ENCODE measurements at places on chromosomes 13 and 19.

GRCh38 chr13:50512474-50513299 lies 330.8 kb downstream of the DLEU7 start:
- DNase-seq, result no peak

DNA sequence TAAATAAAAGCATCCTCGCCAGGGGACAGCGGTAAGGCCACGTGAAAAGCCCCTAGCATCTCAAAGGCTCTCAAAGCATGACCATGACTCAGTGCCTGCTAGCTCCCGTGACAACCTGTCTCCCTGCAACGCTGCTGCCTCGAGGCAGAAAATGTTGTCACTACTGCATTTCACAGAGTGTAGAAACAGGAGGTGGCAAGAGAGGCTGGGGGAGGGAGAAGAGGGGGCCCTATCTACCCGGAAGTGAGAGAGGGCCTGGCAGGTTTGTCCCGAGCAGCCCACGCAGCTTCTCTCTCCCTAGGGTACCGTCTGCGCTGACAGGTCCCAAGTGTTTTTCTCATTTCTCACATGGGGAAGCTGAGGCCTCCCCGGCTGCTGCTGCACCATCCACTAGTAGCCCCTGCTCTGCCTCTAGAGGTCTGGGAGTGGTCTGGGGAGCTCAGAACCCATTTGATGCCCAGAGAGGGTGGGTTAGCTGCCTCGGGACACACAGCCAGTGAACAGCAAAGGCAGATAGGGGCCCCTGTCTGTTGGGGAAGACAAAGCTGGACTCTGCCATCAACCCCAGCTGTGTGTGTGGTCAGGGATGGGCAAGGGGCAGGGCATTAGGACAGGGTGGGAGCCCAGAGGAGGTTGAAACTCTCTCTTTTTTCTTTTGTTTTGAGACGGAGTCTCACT lies 3.7 kb downstream of the TINCR start:
- no peak for DNase-seq

- DNase-seq, result no peak
These were observed 714 bp downstream of the PLPP2 start for GRCh38 chr19:290372-291005.

DNA sequence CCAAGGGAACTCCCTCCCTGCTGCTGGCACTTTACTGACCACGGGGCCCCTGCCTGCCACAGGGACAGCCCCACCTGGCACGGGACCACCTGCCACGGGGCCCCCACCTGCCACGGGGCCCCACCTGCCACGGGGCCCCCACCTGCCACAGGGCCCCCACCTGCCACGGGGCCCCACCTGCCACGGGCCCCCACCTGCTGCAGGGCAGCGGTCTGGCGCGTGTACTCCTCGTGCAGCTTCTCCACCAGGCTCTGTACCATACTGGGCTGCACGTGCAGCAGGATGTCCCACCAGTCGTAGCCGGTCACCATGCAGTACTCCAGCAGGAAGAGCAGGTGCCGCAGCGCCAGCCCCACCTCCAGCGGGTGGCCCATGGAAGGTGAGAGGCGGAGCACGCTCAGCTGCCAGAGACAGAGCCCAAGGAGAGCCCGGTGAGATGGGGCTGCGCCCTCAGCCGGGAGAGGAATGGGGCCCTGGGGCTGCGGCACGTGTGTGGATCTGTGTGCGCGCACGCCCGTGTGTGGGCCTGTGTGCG lies 16.1 kb downstream of the MED16 start:
- DNase-seq, result no peak

DNA sequence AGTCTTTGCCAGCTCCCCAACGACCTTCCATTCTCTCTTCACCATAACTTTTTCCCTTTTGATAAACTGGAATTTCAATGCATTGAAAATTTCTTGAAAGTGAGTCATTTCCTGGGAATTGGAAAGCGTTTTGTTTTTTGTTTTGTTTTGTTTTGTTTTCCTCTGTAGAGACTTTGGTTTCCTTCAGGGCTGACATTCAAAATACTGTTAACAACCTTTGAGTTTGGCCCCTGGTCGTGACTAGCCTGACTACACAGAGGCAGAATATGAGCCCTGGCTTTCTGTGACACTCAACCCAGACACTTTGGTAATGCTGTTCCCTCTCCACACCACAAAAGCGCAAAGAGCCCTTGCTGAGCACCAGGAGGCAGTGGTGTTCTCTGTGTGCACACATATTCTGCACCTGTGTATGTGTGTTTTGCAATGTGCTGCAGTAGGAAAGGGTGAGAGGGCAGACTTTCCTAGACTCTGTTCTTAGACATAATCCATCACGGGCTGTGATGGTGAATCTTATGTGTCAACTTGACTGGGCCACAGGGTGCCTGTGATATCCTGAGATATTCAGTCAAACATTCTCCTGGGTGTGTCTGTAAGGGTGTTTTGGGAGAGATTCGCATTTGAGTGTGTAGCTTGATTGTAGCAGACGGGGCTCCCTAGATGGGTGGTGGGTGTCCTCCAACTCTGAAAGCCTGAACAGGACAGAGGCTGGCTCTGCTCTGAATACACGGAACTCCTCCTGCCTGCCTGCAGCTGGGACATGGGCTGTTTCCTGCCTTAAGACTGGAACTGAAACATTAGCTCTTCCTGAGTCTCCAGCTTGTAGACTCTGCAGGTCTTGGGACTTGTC lies 29.5 kb upstream of the ANKRD10 start:
- no peak for DNase-seq

- no peak for DNase-seq
These were observed 4.2 kb upstream of the ZSCAN4 start for GRCh38 chr19:57664269-57665127.

GRCh38 chr13:39941911-39942551 lies 286.6 kb downstream of the COG6 start:
- DNase-seq, result no peak

- no peak for DNase-seq
These were observed 4.8 kb downstream of the LILRB5 start for GRCh38 chr19:54252243-54252642.

DNA sequence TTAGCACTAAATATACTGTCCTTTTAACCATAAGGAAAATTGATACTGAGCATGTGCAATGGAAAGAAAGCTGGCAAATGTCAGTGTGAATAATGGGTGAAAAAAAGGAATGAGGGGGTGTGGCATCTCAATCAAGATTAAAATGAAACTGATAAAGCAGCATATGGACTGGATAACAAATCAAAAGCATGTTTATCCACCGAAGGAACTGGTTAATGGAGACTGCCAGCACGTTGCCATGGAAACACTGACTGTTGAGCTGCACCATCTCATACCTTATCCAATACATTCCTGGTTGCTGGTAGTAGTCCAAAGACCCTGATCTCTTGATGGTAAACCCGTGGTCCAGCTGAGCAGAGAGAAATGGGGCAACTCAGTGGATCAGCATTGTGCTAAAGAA lies 311.4 kb upstream of the MAB21L1 start:
- no peak for DNase-seq

- peak; percentile 35 for DNase-seq
These were observed 19.0 kb downstream of the MRPS12 start for GRCh38 chr19:38949580-38950367.

DNA sequence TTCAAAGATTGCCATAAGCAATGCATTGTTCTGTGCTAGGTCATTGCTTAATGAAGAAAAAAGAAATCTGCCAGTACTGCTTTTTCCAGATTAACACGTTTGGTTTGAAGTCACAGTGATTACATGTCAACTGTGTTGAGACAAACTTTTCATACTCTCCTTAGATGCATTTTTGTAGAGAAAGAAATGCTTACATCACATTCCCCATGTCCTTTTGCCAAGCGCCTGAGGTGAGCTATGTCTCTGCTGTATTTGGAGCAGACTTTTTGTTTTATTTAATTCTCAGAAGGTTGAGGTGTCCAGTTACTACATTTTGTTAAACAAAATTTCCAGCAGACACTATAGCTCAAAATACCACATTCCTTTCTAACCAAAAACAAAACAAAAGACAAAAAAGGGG lies 16.2 kb downstream of the LACC1 start:
- no peak for DNase-seq

DNA sequence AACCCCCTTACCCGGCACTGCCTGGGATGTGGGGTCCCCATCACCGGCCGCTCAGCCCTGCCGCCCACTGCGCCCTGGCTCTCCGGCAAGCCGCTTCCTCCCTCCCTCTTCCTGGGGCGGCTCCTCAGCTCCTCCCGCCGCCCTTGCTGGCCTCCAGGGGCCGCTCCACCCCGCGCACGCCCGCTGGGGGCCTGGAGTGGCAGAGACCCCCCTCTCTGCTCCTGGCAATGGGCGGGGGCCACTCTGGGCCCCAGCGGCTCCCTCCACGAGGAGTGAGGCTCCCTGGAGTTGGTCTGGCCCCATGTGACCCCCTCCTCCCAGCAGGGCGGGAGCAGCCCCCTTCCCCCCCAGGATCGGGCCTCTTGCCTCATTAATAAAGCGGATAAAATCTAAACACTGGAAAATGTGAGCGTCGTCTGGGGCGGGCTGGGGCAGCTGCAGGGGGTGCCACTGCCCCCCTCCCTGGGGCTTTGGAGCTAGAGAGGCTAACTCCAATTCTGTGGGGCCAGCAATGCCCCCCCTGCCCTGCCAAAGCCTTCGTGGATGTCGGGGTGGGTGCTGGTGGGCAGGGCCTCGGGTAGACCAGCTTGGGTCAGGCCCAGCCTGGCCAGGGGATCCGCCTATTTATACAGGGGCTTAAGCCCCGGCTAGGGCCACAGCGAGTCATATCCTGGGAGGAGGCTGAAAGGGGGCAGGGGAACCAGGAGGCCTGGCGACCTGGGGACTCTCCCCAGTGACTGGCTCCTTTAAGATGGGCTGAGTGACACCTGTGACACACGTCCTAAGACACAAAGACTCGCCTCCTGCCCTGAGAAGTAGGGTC lies at the start of gene PTGER1:
Gene PTGER1 (minus strand): TSS at position 104 of the 823 bp plus-strand sequence. CDS start 1,034 bp downstream, outside the sequence.
- DNase-seq, result no peak

DNA sequence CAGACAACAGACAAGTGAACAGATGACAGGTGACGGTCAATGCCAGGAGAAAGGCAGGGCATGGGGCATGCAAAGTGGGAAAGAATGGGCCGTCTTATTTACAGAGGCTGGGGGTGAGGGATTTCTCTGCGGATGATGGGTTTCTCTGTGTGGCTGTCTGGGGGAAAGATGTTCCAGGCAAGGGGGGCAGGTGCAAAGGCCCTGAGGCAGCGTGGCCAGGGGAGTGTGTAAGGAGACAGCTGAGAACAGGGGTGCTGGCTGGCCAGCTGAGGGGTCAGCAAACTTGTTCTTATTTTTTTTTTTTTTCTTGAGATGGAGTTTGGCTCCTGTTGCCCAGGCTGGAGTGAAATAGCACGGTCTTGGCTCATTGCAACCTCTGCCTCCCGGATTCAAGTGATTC lies 21.8 kb upstream of the RANBP3 start:
- DNase-seq, result no peak

DNA sequence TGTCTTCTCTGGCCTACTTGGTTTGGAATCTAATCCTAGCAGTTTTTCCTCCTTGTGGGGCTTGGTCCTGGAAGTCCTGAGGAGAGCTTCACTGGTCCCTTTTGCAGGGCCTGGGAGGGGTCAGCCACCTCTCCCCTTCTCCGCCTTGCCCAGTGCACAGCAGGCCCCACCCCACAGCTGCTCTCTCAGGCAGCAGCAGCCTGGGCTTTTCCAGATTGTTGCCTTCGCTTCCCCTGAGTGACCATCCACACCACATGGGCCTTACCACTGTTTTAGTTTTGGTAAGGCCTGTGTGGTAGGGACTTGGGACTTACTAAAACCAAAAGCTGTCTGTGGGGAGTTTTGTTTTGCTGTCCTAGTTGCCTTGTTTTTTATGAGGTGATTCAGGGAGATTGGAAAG lies 11.5 kb downstream of the MPHOSPH8 start:
- DNase-seq, result no peak

DNA sequence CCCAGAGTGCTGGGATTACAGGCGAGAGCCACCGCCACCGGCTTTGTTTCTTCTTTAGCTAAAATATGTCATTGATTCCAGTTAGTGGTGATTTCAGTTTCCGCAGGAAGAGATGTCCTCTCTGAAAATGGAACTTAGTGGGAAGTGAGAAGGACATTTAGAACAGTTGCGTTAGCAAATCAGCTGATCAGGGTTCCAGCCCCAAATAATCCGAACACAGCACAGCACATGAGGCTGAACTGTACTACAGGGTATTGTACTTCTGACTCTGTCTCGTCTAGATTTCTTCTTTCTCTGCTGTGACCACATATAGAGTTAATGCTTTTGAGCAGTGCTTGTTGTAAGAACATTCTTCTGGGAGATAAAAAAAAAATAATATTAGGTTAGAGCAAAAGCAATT lies 314.4 kb downstream of the MYO16 start:
- no peak for DNase-seq

DNA sequence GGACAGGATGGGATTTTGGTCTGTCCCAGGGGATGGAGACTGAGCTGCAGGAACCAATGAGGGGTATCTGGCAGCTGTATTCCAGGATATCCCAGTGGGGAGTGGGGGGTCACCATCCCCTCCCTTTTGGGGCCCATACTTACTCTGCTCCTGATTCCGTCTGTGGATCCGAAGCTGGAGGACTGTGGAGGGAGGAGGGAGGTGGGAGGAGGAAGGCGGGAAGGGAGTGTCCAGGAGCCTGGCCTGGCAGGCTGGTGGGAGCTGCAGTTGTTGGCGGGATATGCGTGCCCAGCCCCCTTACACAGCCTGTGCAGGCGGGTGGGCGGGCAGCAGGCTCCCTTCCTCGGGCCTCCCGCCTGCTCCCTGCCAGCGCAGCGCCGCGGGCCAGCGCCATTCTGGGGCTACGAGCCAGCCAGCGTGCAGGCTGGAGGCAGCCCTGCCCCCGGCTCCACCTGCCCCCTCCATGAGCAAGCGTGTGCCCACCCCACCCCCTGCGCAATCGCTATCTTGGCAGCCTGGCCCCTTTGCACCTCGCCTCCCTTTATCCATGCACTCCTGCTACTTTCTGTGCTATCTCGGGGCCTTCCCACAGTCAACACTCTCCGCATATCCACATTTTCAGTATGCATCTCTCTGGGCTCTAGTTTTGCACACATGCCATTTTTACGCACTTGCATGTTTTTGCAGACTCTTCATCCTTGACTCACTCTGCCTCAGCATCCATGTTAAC lies 2.8 kb downstream of the MAMSTR start:
- DNase-seq, result no peak

GRCh38 chr19:5309438-5310204 lies 31.0 kb downstream of the PTPRS start:
- DNase-seq, result no peak

DNA sequence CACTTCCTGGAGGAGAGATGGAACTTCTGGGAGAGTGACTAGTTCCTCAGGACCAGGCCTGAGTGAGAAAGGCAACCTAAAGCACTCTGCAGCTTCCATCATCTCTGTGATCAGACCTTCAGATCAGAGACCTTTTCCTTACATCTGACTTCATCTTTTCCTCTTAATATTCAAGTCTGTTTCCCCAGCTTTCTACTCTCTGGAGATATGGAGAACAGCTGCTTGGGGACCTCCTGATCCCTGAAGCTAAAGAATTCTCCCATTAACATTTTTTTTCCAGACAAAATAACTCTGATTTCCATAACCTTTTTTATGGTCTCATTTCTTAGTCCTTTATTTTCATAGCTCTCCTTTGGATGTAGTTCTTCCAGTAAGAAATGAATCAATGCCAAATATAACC lies 133.4 kb upstream of the FNDC3A start:
- DNase-seq, result no peak
